IPS-NIHi11 (cell line): ENCODE measurements at places on chromosomes 4 and X.

GRCh38 chr4:121551881-121552280 lies 144.9 kb downstream of the ANXA5 start:
- DNase-seq: no peak

- no peak for DNase-seq
These were observed 139.9 kb downstream of the FRMPD4 start for GRCh38 chrX:12278151-12278550.

- peak; percentile 14 for DNase-seq
These were observed 44.8 kb downstream of the SHOX start for GRCh38 chrX:675279-675954.

- DNase-seq: no peak
These were observed 1514.8 kb downstream of the RPA4 start for GRCh38 chrX:98398542-98398941.
